Naive thymus-derived CD8-positive, alpha-beta T cell (primary cell): ENCODE measurements at places on chromosomes 6 and 20.

DNA sequence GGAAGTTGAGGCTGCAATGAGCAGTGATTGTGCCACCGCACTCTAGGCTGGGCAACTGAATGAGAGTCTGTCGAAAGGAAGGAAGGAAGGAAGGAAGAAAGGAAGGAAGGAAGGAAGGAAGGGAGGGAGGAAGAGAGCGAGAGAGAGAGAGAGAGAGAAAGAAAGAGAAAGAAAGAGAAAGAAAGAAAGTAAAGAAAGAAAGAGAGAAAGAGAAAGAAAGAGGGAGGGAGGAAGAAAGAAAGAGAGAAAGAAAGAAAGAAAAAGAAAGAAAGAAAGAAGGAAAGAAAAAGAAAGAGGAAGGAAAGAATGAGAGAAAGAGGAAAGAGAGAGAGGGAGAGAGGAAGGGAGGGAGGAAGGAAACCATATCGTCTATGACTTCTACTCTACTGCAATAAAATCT lies 60.2 kb downstream of the OPRM1 start:
- H3K4me1 ChIP-seq, result no peaks in the 10 kb centered on the region
- no peak overlapping the region for H3K27ac ChIP-seq
- DNase-seq, result no peak
- H3K27me3 ChIP-seq, result peaks cover 7% of the 10 kb centered on the region
- H3K36me3 ChIP-seq, result no peaks in the 10 kb centered on the region
- H3K4me3 ChIP-seq, result no peak overlapping the region

GRCh38 chr6:7245668-7246393 lies 67.2 kb downstream of the SSR1 start:
- DNase-seq, result no peak
- no peaks in the 10 kb centered on the region for H3K27me3 ChIP-seq
- peaks cover 2% of the 10 kb centered on the region for H3K36me3 ChIP-seq
- no peak overlapping the region for H3K27ac ChIP-seq
- H3K4me3 ChIP-seq, result no peak overlapping the region
- peaks cover 22% of the 10 kb centered on the region for H3K4me1 ChIP-seq

DNA sequence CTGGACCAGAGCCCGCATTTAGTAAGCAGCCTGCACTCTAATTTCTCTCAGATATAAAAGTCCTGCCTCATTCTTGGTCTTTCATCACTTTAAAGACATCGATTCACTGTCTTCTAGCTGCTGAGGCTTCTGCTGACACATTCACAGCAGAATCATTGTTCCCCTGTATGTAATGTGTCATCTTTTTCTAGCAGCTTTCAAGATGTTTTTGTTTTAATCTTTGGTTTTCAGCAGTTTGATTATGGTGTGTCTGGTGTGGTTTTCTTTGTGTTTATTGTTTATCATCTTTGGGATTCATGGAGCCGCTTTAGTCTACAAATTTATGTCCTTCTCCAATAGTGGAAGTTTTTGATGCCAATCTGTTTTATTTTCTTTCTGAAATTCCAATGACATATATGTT lies 157.3 kb upstream of the STMND1 start:
- no peak overlapping the region for H3K4me3 ChIP-seq
- H3K27me3 ChIP-seq, result peaks cover 24% of the 10 kb centered on the region
- H3K27ac ChIP-seq, result no peak overlapping the region

- H3K4me3 ChIP-seq, result peak overlapping the region; percentile 81
- no peaks in the 10 kb centered on the region for H3K36me3 ChIP-seq
- H3K27me3 ChIP-seq, result no peaks in the 10 kb centered on the region
- H3K4me1 ChIP-seq, result peaks cover 89% of the 10 kb centered on the region
Measured at GRCh38 chr6:52306972-52307870, 22.7 kb upstream of the MCM3 start.

- no peak overlapping the region for H3K27ac ChIP-seq
- H3K4me3 ChIP-seq, result no peak overlapping the region
- no peak for DNase-seq
- H3K27me3 ChIP-seq, result no peaks in the 10 kb centered on the region
- H3K4me1 ChIP-seq, result no peaks in the 10 kb centered on the region
Measured at GRCh38 chr6:68197356-68197755, 437.7 kb upstream of the ADGRB3 start.

- no peaks in the 10 kb centered on the region for H3K36me3 ChIP-seq
- no peak overlapping the region for H3K27ac ChIP-seq
- peaks cover 19% of the 10 kb centered on the region for H3K4me1 ChIP-seq
- peaks cover 7% of the 10 kb centered on the region for H3K27me3 ChIP-seq
- no peak for DNase-seq
Measured at GRCh38 chr6:36244641-36245280, 25.1 kb upstream of the PNPLA1 start.

DNA sequence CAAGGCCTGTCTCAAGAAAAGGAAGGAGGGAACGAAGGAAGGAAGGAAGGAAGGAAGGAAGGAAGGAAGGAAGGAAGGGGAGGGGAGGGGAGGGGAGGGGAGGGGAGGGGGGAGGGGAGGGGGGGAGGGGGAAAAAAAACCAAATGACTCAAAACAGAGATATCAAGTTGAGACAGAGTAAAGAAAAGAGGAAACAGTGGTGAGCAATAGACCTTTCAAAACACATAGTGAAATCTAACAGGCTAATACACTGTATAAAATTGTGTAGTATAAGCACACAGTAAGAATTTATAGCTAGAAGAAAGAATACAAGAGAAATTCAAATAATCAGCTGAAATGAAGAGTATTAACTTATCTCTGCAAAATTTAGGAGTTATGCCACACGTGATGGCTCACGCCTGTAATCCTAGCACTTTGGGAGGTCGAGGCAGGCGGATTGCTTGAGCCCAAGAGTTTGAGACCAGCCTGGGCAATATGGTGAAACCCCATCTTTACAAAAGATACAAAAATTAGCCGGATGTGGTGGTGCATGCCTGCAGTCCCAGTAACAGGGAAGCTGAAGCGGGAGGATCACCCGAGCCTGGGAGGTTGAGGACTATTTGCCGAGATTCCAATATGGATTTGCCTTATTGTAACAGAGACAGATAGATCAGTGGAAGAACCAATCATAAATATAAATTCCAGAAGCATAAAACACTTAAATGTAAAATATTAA lies 123.2 kb downstream of the PRND start:
- peak overlapping the region; percentile 59 for H3K4me3 ChIP-seq
- peak overlapping the region; percentile 84 for H3K27ac ChIP-seq
- no peak for DNase-seq
- peaks cover 1% of the 10 kb centered on the region for H3K27me3 ChIP-seq

GRCh38 chr20:63255931-63256704 lies 1.9 kb upstream of the NKAIN4 start:
- no peak overlapping the region for H3K4me3 ChIP-seq
- no peak for DNase-seq
- no peak overlapping the region for H3K27ac ChIP-seq
- H3K36me3 ChIP-seq, result no peaks in the 10 kb centered on the region

DNA sequence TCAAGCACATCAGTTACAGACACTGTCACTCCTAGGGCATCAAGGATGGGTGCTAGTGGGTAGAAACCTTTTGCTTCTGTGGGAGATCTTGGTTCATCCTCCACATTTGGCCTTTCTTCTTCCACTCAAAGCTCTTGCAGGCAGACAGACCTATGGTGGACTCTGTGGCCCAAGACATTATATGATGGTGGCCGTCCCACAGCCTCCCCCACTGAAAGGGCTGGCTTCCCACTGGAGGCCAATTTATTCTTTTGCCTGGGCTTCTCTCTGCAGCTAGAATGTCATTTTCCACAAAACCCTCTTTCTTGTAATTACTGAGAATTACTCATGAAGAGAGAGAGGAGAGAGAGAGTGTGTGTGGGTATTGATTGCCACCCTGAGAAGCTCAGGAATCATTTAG lies 43.8 kb downstream of the CD40 start:
- DNase-seq, result no peak
- H3K36me3 ChIP-seq, result no peaks in the 10 kb centered on the region
- no peak overlapping the region for H3K4me3 ChIP-seq
- H3K27ac ChIP-seq, result no peak overlapping the region

DNA sequence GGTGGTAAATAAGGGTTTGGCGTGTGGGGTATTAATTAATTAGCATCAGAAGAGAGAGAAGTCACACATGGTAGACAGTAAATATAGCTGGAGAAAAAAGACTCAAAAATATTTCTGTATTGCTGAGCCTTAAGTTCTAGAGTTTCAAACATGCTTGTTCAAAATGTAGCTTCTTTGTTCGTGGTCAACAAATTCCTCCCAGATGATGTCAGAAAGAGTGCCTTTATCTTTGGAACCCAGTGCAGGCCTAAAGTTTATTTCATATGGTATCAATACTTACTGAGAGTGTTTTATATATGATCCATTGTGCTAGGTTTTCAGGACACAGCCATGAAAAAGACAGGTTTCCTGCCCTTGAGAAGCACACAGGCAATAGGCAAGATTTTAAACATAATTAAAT lies 18.3 kb downstream of the MARCKS start:
- peaks cover 10% of the 10 kb centered on the region for H3K4me1 ChIP-seq
- DNase-seq, result no peak
- no peaks in the 10 kb centered on the region for H3K36me3 ChIP-seq
- H3K27ac ChIP-seq, result no peak overlapping the region

DNA sequence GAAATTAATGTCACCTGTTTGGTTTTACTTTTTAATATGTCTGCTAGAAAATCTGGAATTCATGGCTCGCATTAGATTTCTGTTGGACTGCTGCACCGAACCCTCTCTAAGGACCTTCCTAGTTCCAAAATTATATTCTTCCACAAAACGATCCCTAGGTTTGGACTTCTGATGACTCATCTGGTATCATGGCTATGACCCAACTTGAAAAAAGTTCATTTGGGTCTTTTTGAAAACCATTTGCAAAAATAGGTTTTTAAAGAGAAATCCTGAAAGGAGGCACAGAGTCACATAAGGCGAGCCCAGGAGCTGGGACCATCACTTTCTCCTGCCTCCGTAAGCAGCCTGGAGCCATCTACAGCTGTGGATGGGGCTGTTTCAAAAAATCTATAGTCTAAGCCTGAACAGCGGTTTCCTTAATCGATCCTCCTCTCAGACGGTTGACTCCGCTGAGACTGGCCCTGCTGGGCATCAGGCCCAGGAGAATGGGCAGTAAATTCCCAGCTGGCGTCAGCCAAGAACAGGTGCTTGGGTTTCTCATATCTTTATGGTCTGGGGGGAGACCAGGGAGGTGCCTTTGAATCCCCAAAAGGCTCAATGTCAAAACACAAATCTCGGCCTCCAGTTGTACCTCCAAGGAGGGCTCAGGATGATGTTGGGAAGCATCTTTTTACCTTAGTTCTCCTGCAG lies 44.6 kb downstream of the SLC24A3 start:
- peaks cover 3% of the 10 kb centered on the region for H3K27me3 ChIP-seq
- no peak overlapping the region for H3K27ac ChIP-seq
- DNase-seq, result no peak

GRCh38 chr6:146861029-146861563 lies 262.3 kb downstream of the ADGB start:
- H3K27me3 ChIP-seq, result no peaks in the 10 kb centered on the region
- H3K4me3 ChIP-seq, result no peak overlapping the region
- no peak for DNase-seq
- no peaks in the 10 kb centered on the region for H3K4me1 ChIP-seq
- H3K27ac ChIP-seq, result no peak overlapping the region

DNA sequence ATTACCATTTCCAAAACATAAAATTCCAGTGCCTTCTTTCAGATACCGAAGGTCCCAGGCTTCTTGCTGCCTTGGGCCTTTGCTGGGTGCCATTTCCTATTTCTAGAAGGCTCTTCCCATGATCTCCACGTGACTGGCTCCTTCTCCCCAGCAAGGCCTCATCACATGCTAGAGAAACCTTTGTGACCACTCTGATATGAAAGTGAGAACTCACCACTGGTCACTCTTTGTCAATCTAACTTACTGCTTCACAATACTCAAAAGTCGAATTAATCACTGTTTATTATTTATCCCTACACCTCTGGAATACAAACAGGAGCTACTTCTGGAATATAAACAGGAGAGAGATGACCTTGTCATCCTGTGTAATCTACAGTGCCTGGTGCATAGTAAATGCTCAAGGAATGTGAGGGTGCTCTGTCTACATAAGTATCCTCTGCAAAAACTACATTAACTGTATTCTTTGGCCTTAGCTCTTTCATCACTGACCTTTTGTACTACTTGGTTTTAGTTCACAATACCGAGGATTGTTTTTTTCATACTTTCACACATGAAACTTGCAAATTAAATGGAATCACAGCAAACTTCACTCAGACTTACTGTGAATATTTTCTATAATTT lies 1.6 kb downstream of the STX7 start:
- DNase-seq, result no peak
- no peaks in the 10 kb centered on the region for H3K27me3 ChIP-seq
- no peaks in the 10 kb centered on the region for H3K36me3 ChIP-seq
- no peak overlapping the region for H3K4me3 ChIP-seq

- H3K36me3 ChIP-seq, result no peaks in the 10 kb centered on the region
- peak overlapping the region; percentile 20 for H3K4me3 ChIP-seq
- no peaks in the 10 kb centered on the region for H3K4me1 ChIP-seq
- no peak overlapping the region for H3K27ac ChIP-seq
- peaks cover 1% of the 10 kb centered on the region for H3K27me3 ChIP-seq
Measured at GRCh38 chr20:23082846-23083552, 3.1 kb downstream of the CD93 start.

DNA sequence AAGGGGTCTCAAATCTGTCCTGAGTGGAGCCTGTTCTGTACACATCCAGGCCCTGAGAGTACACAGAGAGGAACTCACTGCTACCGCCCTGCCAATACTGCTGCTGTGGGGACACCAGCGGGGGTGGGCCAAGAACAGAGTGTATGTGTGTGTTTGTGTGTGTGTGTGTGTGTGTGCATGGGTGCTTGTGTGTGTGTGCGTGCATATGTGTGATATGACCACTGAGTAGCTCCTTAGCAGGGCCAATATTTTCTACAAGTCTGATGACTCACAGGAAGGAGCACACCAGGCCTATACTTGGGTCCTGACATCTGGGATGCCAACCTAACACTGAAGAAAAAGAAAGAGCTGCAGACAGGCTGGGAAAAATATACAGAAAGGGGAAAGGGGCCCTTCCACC lies 1.4 kb downstream of the RAET1E start:
- H3K4me1 ChIP-seq, result peaks cover 12% of the 10 kb centered on the region
- H3K4me3 ChIP-seq, result no peak overlapping the region
- no peaks in the 10 kb centered on the region for H3K36me3 ChIP-seq
- no peak overlapping the region for H3K27ac ChIP-seq

- no peak for DNase-seq
- no peaks in the 10 kb centered on the region for H3K4me1 ChIP-seq
- H3K27ac ChIP-seq, result no peak overlapping the region
- H3K4me3 ChIP-seq, result no peak overlapping the region
- H3K36me3 ChIP-seq, result no peaks in the 10 kb centered on the region
Measured at GRCh38 chr6:46882645-46883044, 39.1 kb downstream of the ADGRF5 start.

- H3K27me3 ChIP-seq, result no peaks in the 10 kb centered on the region
- no peak overlapping the region for H3K27ac ChIP-seq
- H3K4me3 ChIP-seq, result no peak overlapping the region
Measured at GRCh38 chr6:159117563-159117962, 51.6 kb upstream of the FNDC1 start.

- peaks cover 63% of the 10 kb centered on the region for H3K36me3 ChIP-seq
- no peaks in the 10 kb centered on the region for H3K27me3 ChIP-seq
- peaks cover 56% of the 10 kb centered on the region for H3K4me1 ChIP-seq
- peak overlapping the region; percentile 99 for H3K27ac ChIP-seq
- DNase-seq, result no peak
- peak overlapping the region; percentile 97 for H3K4me3 ChIP-seq
Measured at GRCh38 chr6:36596356-36596755, 2.2 kb downstream of the SRSF3 start.
